Activated T-cell treated with anti-CD3 and anti-CD28 coated beads, Interleukin-2, amount 50 U/mL, for 72 hours (primary cell): ENCODE measurements at places on chromosomes 5 and 9. TPM values are rescaled to one million over a fixed set of nuclear protein-coding genes. Genes with fewer than 3 reads are reported as not detected.

GRCh38 chr5:154408811-154409210 lies 37.0 kb upstream of the SAP30L start:
- H3K27me3 ChIP-seq: no peaks in the 10 kb centered on the region
- no peak overlapping the region for H3K27ac ChIP-seq
- H3K36me3 ChIP-seq: peaks cover 1% of the 10 kb centered on the region
- no peak for DNase-seq

DNA sequence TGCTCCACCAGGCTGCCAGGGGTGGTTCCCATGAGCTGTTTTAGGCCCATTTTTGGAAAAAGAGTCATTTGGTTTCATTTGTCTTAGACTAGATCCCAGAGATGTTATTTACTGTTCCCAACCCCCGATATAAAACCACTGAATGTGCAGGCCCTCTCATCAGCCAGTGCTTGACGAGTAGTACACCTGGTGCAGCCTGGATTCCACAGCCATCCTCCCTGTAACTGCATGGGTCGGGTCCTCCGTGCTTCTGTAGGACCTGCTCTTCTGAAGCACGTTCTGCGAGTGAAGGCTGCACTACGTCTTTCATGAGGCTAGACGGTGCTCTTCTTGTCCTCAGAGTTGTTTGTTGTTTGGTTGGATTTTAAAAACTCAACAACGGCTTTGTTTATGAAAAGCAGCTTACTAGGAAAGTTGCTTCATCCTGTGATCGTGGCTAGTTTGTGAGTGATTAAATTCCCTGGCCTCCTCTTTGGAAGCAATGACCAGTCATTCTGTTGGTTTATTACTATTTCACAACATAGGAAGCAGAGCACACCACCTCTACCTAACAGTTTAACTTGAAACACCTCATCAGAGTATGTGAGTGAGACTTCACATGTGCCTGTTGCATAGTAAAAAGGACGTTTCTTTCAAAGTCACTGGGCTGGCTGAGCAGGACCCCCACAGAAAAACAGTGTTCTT lies 135.2 kb downstream of the AOPEP start:
- no peaks in the 10 kb centered on the region for H3K27me3 ChIP-seq
- peaks cover 42% of the 10 kb centered on the region for H3K4me1 ChIP-seq
- H3K27ac ChIP-seq: peak overlapping the region; percentile 58
- peak overlapping the region; percentile 65 for H3K4me3 ChIP-seq
- no peak for DNase-seq
- peaks cover 3% of the 10 kb centered on the region for H3K36me3 ChIP-seq

DNA sequence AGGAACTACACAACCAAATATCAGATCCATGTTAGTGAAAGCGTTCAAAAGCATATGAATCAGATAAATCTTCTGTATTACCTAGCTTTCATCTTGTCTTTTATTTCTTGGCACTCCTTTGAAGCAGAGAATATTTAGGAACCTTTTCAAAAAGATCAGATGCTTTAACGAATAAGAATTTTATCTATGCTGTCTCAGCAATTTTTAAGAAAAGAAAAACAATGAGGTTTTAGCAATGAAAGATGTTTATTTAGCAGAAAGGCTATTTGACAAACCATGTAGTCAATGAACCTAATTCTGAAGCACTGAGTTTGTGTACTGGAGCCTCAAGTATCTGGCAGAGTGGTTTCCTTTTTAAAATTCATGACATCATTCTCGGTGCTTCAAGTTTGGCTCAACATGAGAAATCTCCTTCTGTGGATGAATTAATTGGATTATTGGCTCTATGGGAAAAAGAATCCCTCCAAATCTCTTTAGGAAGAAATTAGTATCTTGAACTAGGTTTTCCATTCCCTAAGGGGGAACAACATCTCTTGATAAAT lies 534.7 kb downstream of the CAAP1 start:
- no peak for DNase-seq
- H3K36me3 ChIP-seq: no peaks in the 10 kb centered on the region
- no peaks in the 10 kb centered on the region for H3K27me3 ChIP-seq
- H3K4me1 ChIP-seq: no peaks in the 10 kb centered on the region
- no peak overlapping the region for H3K27ac ChIP-seq

- H3K4me3 ChIP-seq: no peak overlapping the region
- no peak overlapping the region for H3K27ac ChIP-seq
- no peaks in the 10 kb centered on the region for H3K4me1 ChIP-seq
Observed at GRCh38 chr5:143614831-143615230, 197.1 kb upstream of the HMHB1 start.

GRCh38 chr5:168802337-168802736 lies 223.2 kb upstream of the PANK3 start:
- H3K4me1 ChIP-seq: peaks cover 55% of the 10 kb centered on the region
- H3K36me3 ChIP-seq: peaks cover 3% of the 10 kb centered on the region
- peak; percentile 46 for DNase-seq
- peaks cover 8% of the 10 kb centered on the region for H3K27me3 ChIP-seq
- peak overlapping the region; percentile 58 for H3K27ac ChIP-seq

- no peaks in the 10 kb centered on the region for H3K4me1 ChIP-seq
- H3K4me3 ChIP-seq: no peak overlapping the region
- H3K27ac ChIP-seq: no peak overlapping the region
- no peaks in the 10 kb centered on the region for H3K27me3 ChIP-seq
- H3K36me3 ChIP-seq: peaks cover 12% of the 10 kb centered on the region
Observed at GRCh38 chr5:80672140-80672736, 17.5 kb upstream of the DHFR start.

- peaks cover 36% of the 10 kb centered on the region for H3K4me1 ChIP-seq
- H3K36me3 ChIP-seq: peaks cover 5% of the 10 kb centered on the region
- DNase-seq: peak; percentile 74
- H3K27ac ChIP-seq: peak overlapping the region; percentile 27
- H3K27me3 ChIP-seq: peaks cover 50% of the 10 kb centered on the region
- H3K4me3 ChIP-seq: peak overlapping the region; percentile 38
Observed at GRCh38 chr9:88303721-88304451, 84.4 kb upstream of the SPIN1 start.

DNA sequence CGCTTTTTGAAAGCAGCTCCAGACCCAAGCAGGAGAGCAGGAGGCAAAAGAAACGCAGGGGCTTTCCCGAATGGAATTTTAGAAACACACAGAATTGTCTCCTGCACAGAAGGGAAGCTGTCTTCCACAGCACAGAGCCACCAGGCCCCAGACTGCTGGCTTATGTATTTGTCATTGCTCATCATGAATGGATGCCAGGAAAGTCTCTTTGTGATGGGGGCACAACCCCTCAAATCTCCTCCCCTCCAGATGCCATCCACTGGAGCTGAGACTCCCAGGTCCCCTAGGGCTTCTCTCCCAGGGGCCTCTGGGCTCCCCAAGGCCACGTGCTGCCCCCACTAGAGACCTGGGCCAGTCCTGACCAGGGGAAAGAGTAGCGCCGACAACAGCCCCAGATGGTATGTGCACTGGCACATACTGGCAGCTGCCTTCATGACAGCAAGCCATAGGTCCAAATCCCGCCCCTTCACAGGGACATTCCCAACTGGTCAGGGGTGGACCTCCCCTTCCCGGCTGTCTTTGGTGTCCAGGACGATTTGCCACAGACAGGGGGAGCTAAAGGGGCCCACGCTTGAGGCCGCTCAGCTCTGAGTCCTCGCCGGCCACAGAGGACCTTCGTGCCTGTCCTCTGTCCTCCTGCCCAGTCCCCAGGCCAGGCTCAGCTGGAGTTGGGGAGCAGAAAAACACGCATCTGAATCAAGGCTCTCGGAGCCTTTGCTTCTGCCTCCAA lies 127.8 kb downstream of the KCNIP1 start:
- peaks cover 18% of the 10 kb centered on the region for H3K4me1 ChIP-seq
- no peak overlapping the region for H3K27ac ChIP-seq
- H3K4me3 ChIP-seq: no peak overlapping the region
- H3K27me3 ChIP-seq: peaks cover 16% of the 10 kb centered on the region
- DNase-seq: no peak

GRCh38 chr5:137218896-137219295 lies 280.2 kb downstream of the SPOCK1 start:
- H3K36me3 ChIP-seq: no peaks in the 10 kb centered on the region
- H3K4me1 ChIP-seq: no peaks in the 10 kb centered on the region
- H3K27me3 ChIP-seq: no peaks in the 10 kb centered on the region

DNA sequence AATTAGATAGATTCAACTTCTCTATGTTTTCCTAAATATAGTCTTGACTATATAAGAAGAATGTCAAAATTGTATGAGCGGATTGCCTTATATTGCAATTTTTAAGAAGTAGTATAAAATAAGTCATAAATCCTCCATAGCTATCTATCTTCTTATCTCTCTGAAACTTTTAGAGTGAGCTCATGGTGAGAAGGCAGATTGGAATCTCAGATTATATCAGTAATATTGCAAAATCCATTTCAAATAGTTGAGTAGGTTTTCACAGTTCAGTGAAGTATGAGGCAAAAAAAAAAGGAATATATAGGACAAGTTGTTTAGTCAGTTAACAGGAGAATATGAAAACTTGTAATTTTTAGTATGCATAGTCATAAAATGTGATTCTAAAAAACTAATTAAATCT lies 156.4 kb downstream of the FAM174A start:
- no peak overlapping the region for H3K4me3 ChIP-seq
- H3K27ac ChIP-seq: no peak overlapping the region
- no peak for DNase-seq
- H3K4me1 ChIP-seq: peaks cover 17% of the 10 kb centered on the region

DNA sequence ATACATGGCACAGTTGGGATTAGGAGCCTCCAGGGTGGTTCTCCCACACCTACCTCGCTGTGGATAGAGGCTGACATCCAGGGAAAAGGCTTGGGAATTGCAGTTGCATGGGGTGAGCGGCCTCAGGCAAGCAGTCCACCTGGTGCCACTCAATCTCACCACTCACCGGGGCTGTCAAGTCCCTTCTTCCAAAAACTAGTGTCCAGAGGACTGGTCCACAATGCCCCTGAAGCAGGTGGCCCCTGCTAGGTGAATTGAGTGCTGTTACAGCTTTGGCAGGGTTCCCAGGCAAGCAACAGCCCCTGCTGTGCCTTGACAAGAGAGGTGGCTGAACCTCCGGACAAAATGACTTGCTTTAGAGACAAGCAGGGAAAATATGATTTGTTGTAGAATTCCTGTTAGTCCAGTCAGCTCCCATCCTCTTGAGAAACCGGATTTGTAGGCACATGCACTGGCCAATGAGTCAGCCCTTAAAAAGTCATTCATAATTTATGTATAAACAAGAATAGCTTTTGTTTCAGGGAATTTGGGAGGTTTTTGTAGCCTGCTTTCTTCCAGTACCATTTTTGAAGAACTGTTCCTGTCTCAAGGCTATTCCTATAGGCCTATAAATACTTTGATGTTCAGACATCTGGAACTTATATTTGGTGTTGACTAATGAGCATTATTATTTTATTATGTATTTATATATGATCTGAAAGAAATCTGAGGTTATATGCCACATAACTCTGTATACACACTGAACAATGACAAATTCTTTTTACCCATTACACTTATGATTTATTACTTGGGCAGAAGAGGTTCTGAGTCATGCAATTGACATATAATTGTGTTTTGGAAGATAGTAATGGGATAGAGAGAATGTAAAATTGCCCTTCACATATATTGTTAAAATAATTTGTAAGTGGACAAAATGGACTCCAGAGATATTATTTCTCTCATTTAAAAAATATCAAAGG lies 411.1 kb downstream of the ACTL7B start:
- H3K4me3 ChIP-seq: no peak overlapping the region
- no peaks in the 10 kb centered on the region for H3K27me3 ChIP-seq
- DNase-seq: no peak
- H3K4me1 ChIP-seq: no peaks in the 10 kb centered on the region
- no peaks in the 10 kb centered on the region for H3K36me3 ChIP-seq

GRCh38 chr9:21833090-21833801 lies 30.8 kb downstream of the MTAP start:
- no peak overlapping the region for H3K4me3 ChIP-seq
- no peak for DNase-seq
- peaks cover 23% of the 10 kb centered on the region for H3K36me3 ChIP-seq
- H3K4me1 ChIP-seq: peaks cover 65% of the 10 kb centered on the region
- H3K27ac ChIP-seq: no peak overlapping the region

GRCh38 chr9:107627781-107628180 lies 138.2 kb upstream of the KLF4 start:
- no peaks in the 10 kb centered on the region for H3K4me1 ChIP-seq
- DNase-seq: no peak
- H3K27ac ChIP-seq: no peak overlapping the region
- no peaks in the 10 kb centered on the region for H3K27me3 ChIP-seq
- no peak overlapping the region for H3K4me3 ChIP-seq
- H3K36me3 ChIP-seq: no peaks in the 10 kb centered on the region

- DNase-seq: no peak
- no peaks in the 10 kb centered on the region for H3K36me3 ChIP-seq
- no peaks in the 10 kb centered on the region for H3K27me3 ChIP-seq
- no peak overlapping the region for H3K27ac ChIP-seq
Observed at GRCh38 chr9:113600871-113601614, 137.5 kb downstream of the RGS3 start.

DNA sequence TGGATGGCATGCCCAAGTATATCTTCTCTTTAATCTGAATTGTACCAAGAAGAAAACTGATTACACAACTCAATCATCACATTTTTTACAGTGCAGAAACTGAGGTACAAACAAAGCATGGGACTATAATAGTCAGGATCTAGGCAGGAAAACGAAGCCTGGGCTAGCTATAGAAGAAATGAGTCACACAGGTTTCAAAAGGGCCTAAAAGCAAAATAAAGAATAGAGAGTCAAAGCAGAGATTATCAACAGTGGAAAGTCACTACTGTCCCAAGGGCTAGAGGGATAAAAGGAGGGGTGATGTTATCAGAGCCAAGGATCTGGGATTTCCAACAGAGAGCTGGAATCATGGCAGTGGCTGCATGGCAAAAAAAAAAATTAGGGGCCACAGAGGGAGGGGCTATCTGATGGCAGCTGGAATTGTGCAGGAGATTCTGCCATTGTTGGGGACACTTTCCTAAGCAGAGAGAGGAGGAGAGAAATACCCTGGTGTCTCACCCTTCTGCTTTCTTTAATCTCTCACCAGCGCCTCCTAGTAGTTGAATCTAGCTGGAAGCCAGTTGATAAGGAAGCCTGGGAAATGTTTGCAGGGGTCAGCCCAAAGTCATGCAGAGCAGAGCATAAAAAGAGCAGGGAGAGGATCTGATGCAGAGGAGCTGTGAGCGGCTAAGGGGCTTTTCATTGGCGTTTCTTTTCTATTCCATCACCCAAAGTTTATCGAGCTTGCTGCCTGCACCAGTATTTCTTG lies 343.2 kb downstream of the ACTL7B start:
- no peak overlapping the region for H3K27ac ChIP-seq
- DNase-seq: no peak
- no peak overlapping the region for H3K4me3 ChIP-seq
- H3K36me3 ChIP-seq: no peaks in the 10 kb centered on the region

GRCh38 chr9:64061013-64061627 lies 1223.9 kb downstream of the FOXD4L5 start:
- no peaks in the 10 kb centered on the region for H3K4me1 ChIP-seq
- no peak overlapping the region for H3K27ac ChIP-seq
- peaks cover 1% of the 10 kb centered on the region for H3K36me3 ChIP-seq
- no peak overlapping the region for H3K4me3 ChIP-seq
- no peaks in the 10 kb centered on the region for H3K27me3 ChIP-seq

SKP1 gene
- total RNA-seq: 238 TPM

LHX3 gene
- total RNA-seq: not detected

SLC45A2 gene
- total RNA-seq: not detected

SMIM33 gene
- 0.22 TPM for total RNA-seq

NR2F1 gene
- total RNA-seq: not detected
